ENCODE measurements at places on chromosomes 12 and 14. TPM values are rescaled to one million over a fixed set of nuclear protein-coding genes. Genes with fewer than 3 reads are reported as not detected.

DNA sequence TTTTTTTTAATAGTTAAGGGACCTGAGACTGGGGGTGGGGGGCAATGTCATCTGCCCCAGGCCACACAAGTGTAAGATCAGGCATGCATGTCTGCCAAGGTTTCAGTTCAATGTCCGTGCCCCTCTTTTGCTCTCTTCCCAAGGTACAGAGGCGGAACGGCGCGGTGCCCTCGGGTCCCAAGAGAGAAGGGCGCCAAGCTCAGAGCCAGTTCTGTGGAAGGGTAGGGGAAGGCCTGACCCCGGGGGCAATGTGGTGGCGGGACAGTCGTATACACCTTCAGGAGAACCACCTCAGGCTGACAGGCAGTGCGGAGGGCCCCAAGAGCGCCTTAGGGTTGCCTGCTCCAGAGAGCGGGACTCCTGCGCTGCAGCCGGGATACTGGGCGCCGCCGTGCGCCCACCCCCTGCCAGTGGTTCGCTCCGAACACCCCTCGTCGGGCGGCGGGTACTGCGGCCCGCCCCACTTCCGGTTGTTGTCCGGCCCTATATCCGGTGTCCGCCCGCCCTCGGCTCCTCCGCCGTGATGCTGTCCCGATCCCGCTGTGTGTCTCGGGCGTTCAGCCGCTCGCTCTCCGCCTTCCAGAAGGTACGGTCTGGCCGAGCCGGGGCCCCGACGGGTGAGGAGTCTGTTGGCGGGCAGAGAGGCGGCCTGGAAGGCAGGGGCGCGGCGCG, at the start of gene DLST:
TSS of gene DLST (plus strand) at position 486 of the 672 bp plus-strand sequence. CDS start at position 524, 38 bp downstream.
- peak within 1 kb of the TSS; percentile 21 for H3K27ac ChIP-seq
- peak; percentile 97 for DNase-seq
- H3K4me1 ChIP-seq: peaks cover 4% of the 10 kb centered on the region
- peaks cover 5% of the 10 kb centered on the region for H3K36me3 ChIP-seq
- peaks cover 12% of the 10 kb centered on the region for H3K27me3 ChIP-seq

GRCh38 chr12:42582050-42582449, 7.5 kb downstream of the PRICKLE1 start:
- no peak overlapping the region for H3K4me3 ChIP-seq
- no peaks in the 10 kb centered on the region for H3K4me1 ChIP-seq
- no peak for DNase-seq
- H3K27me3 ChIP-seq: no peaks in the 10 kb centered on the region

KRT81 gene
- not detected for total RNA-seq

GRCh38 chr14:95025941-95026340, 131.4 kb downstream of the DICER1 start:
- no peak overlapping the region for H3K27ac ChIP-seq
- no peaks in the 10 kb centered on the region for H3K27me3 ChIP-seq
- DNase-seq: no peak

- no peak overlapping the region for H3K27ac ChIP-seq
- H3K27me3 ChIP-seq: no peaks in the 10 kb centered on the region
- peaks cover 97% of the 10 kb centered on the region for H3K36me3 ChIP-seq
Observed at GRCh38 chr12:120131116-120131515, 14.6 kb upstream of the RAB35 start.

DNA sequence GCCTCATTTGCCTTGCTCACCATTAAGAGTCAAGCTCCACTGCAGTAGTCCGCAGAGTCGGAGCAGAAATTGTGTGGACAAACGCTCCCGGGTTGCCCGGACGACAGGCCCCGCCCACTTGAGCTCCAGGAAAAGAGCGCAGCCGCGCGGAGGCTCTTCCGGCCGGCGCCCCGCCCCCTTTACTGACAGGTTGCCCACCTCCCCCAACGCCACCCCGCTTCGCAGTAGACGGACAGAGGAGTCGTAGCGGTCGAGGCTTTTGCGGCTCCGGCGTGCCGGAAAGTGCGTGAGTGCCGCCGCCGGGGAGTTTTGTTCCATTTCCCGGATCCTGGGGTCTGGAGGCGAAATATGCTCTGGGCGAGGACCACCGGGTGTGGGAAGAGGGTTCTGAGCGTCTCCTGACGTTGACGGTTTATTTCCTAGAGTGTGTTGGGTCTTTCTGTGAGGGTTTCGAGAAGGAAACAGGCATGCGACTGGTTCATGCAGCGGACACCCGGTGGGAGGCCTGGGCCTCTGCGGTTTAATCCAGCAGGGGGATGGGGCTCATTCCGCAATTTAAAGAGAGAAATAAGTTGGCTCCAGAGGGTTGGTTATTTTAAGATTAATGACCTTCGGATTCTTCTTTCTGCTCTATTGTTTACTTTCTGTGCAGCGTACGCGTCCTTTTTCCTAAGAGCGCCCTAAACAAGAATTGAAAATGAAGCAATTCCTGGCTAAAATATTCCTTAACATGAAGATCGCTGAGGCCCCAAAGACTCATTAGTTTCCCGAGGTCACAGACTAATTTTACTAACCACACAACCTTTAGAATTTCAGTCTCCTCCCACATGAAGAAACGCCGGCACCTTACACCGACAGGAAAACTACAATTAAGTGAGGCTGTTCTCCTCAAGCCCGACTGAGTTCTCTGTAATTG, at the start of the genes DNAI7 and ETFRF1:
TSS of gene DNAI7 (minus strand) at position 105 of the 916 bp plus-strand sequence. CDS start at position 23, 82 bp downstream.
TSS of gene ETFRF1 (plus strand) at position 182 of the 916 bp plus-strand sequence. CDS start 8,720 bp downstream, outside the sequence.
- peak; percentile 100 for DNase-seq
- no peaks in the 10 kb centered on the region for H3K4me1 ChIP-seq
- H3K27me3 ChIP-seq: no peaks in the 10 kb centered on the region
- H3K4me3 ChIP-seq: peak within 1 kb of the TSS; percentile 87
- H3K36me3 ChIP-seq: peaks cover 7% of the 10 kb centered on the region

SLC38A4 gene
- not detected for total RNA-seq

- no peaks in the 10 kb centered on the region for H3K4me1 ChIP-seq
- DNase-seq: peak; percentile 50
- peaks cover 57% of the 10 kb centered on the region for H3K36me3 ChIP-seq
Observed at GRCh38 chr12:116969615-116970585, 59.1 kb downstream of the FBXW8 start.

- peak; percentile 84 for DNase-seq
- H3K4me3 ChIP-seq: peak overlapping the region; percentile 85
- H3K27me3 ChIP-seq: peaks cover 25% of the 10 kb centered on the region
- H3K27ac ChIP-seq: no peak overlapping the region
- H3K4me1 ChIP-seq: no peaks in the 10 kb centered on the region
- no peaks in the 10 kb centered on the region for H3K36me3 ChIP-seq
Observed at GRCh38 chr14:29926701-29927375, 809 bp downstream of the PRKD1 start.

DNA sequence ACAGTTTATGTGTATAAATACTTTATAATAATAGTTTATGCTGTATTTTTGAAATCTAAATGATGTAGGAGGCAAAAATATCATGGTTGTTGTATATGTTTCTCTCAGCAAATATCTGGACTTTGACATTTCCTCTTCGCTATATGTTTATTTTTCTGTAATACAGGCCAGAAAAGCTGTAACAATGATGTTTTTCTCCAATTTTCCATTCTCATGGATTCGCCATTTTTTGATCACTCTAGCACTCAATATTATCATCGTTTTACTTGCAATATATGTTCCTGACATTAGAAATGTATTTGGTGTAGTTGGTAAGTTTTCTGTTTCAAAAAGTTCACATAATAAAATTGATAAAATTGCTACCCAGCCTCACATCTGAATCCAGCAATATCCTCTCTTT, 70.6 kb downstream of the SLC38A6 start:
- no peaks in the 10 kb centered on the region for H3K27me3 ChIP-seq
- no peaks in the 10 kb centered on the region for H3K4me1 ChIP-seq
- no peak for DNase-seq
- H3K36me3 ChIP-seq: no peaks in the 10 kb centered on the region

DNA sequence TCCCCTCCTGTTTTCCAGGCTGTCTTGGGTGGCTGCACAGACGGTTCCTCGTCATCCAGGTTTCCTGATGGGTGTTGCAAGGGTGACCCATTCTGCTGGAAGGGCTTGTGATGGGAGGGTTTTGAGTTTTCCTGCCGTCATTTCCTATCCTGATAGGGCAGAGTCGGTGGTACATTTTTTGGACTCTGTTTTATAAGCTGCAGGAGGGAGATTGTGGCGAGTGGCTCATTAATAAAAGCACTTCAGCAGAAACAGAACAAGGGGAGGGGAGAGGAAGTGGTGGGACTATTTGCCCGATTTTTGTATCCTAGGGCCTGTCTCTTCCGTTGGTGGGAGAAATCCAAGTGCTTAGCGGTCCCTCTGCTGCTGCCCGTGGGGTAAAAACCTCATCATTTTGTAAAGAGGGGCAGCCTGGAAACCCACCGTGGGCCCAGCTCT, 40.0 kb downstream of the TSPAN9 start:
- DNase-seq: no peak
- no peak overlapping the region for H3K4me3 ChIP-seq
- H3K36me3 ChIP-seq: no peaks in the 10 kb centered on the region
- peaks cover 6% of the 10 kb centered on the region for H3K4me1 ChIP-seq

DNA sequence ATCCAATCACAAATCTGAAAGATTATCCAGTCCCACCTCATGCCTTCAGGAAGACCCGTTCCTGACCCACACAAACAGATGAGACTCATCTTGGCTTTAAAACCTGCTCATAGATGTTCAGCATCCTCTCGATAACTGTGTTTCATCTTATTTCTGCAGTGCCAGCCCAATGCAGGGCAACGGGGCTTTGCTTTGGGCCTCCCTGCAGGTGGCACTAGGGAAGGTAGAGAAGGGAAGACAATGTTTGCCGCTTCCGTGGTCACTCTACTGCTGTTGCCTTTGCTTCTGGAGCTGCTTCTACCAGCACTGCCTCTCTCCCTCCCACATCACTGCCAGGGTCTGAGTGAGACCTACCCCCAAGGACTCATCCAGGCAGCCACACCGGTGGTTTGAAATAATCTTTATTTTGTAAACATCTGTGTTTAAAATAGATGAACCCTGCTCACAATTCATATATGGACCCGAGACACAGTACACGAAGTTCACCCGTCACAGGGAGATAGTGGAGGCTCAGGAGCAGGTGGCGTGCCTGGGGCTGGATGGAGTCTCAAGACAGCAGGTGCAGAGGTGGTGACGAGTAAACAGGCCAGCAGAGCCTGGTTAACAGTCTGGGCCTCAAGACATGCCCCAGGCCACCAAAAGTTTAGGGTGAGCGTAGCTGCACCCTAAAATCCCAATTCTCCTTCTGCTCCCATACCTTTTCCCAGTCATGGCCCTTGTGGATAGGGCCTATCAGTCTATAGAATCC, 3.1 kb upstream of the GPX2 start:
- H3K4me3 ChIP-seq: no peak overlapping the region
- no peaks in the 10 kb centered on the region for H3K27me3 ChIP-seq
- peaks cover 17% of the 10 kb centered on the region for H3K36me3 ChIP-seq
- peak; percentile 42 for DNase-seq

KRT78 gene
- not detected for total RNA-seq

DNA sequence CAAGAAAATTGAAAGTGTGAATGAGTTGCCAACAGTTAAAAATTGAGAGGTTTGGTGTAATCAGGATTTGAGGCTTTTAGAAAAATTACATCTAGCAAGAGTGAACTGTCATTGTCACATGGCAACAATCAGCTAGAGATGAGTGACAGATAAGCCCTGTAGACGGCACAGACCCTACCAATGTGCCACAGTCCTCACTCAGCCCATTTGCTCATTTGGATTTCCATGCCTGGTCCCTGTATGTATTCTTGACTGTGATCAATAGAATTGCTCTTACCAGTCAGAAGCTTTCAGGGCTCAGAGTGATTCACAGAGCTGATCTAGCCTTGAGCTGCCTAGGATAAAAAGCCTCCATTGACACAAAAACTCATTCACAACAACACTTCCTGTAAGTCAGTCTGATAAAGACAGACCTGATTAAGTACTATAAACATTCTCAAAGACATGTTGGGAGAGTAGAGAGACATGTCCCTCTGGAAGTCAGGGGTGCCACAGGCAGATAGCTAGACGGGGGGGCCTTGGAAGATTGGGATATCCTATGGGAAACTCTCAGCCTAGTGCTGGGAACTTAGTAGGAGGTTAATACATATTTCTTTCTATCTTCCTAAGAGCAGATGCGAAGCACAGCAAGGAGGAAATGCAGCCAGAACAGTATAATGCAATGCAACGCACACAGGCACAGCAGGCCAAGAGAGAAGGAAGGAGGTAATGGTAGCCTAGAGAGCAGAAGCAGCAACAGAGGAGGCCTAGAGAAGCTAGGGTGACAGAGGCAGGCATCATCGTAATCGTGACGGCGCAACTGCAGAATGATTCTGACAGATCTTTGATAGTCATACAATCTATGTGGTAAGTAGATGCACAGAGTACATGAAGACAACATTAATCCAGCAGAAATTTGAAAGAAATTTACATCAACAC, 2.0 kb upstream of the PELI2 start:
- H3K36me3 ChIP-seq: no peaks in the 10 kb centered on the region
- H3K4me3 ChIP-seq: no peak overlapping the region
- H3K27me3 ChIP-seq: peaks cover 27% of the 10 kb centered on the region
- no peak for DNase-seq
- H3K4me1 ChIP-seq: no peaks in the 10 kb centered on the region

GRCh38 chr12:71536279-71536938, 96.8 kb downstream of the LGR5 start:
- H3K27ac ChIP-seq: no peak overlapping the region
- peaks cover 64% of the 10 kb centered on the region for H3K36me3 ChIP-seq
- no peak for DNase-seq
- H3K4me1 ChIP-seq: peaks cover 22% of the 10 kb centered on the region

GRCh38 chr12:109899783-109900751, at the start of gene TCHP:
TCHP (plus strand) TSS chr12:109900274; CDS start chr12:109903027, 2,753 bp downstream.
- no peaks in the 10 kb centered on the region for H3K27me3 ChIP-seq
- H3K4me1 ChIP-seq: no peaks in the 10 kb centered on the region
- H3K27ac ChIP-seq: peak within 1 kb of the TSS; percentile 45
- peak within 1 kb of the TSS; percentile 95 for H3K4me3 ChIP-seq

DNA sequence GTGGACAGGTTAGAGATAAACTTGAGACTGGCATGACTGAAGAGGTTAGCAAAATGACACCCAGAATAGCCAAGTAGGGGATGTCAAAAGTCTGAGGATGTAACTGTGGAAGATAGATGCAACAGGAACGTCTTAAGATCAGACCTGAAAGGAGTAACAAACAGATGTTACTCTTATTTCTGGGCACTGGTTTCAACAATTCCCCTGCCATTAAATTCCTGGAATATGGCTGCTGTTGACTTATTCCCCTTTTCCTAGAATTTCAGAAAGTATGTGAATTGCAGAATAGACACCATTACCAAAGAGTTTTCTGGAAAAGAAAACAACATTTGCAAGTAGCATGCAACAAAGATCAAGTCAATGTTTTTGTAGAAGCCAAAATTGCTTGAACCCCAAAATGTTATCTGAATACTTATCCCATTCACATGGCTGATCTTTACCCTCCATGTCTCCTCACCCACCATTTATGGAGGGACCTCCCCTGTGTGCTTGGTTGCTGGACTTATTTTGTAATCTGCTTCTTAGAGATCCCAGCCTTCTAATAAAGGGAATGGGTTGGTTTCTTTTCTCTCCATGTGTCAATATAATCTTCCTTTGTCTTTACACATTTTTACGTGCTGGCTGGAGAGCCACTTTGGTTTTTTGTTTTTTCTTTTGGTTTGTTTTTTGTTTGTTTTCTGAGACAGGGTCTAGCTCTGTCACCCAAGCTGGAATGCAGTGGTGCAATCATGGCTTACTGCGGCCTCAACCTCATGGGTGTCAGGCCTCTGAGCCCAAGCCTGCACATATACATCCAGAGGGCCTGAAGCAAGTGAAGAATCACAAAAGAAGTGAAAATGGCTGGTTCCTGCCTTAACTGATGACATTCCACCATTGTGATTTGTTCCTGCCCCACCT, 57.0 kb downstream of the BBS10 start:
- no peaks in the 10 kb centered on the region for H3K36me3 ChIP-seq
- peak; percentile 61 for DNase-seq
- peak overlapping the region; percentile 19 for H3K4me3 ChIP-seq
- no peaks in the 10 kb centered on the region for H3K4me1 ChIP-seq

ASCL1 gene
- not detected for total RNA-seq

Measured in endodermal cell (in vitro differentiated cells).